Substantia nigra (tissue), 51 donors: ENCODE measurements at places on chromosomes 13 and 19.

DNA sequence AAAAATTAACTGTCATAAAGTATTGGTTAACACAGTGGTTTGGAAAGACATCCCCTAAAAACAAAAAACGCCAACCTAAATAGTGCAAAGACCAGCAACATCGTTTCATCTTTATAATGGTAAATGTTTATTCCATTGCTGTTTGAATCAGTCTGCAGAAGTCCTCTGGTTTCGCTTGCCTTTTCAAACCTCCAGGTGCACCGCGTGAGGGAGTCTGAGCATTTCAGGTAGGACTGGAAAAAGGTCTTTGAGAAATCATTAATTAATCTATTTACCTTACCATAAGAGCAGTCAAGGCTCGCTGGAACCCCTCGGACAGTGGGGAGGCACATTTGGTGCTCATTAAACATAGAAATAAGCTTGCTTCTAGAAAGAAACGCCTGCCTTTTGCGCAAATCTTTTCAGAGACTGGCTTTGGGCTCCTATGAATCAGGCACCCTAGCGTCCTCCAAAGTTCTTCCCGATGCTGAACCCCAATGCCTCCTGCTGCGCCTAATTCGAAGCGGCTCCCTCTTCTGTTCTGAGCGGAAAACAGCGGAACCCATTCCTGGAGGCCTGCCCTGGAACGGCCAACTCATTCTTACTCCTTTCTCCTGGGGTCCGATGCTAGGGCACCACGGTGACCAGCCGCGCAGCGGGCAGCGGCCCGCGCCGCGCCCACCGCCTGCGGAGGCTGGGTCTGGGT, 951 bp upstream of the MTUS2 start:
- no peak for DNase-seq

GRCh38 chr19:51702103-51702824, 9.1 kb downstream of the SPACA6 start:
- peak; percentile 44 for DNase-seq

- no peak for DNase-seq
Measured at GRCh38 chr13:33261387-33262061, 24.0 kb downstream of the STARD13 start.

- no peak for DNase-seq
Measured at GRCh38 chr13:112846411-112847115, 122.5 kb upstream of the MCF2L start.

DNA sequence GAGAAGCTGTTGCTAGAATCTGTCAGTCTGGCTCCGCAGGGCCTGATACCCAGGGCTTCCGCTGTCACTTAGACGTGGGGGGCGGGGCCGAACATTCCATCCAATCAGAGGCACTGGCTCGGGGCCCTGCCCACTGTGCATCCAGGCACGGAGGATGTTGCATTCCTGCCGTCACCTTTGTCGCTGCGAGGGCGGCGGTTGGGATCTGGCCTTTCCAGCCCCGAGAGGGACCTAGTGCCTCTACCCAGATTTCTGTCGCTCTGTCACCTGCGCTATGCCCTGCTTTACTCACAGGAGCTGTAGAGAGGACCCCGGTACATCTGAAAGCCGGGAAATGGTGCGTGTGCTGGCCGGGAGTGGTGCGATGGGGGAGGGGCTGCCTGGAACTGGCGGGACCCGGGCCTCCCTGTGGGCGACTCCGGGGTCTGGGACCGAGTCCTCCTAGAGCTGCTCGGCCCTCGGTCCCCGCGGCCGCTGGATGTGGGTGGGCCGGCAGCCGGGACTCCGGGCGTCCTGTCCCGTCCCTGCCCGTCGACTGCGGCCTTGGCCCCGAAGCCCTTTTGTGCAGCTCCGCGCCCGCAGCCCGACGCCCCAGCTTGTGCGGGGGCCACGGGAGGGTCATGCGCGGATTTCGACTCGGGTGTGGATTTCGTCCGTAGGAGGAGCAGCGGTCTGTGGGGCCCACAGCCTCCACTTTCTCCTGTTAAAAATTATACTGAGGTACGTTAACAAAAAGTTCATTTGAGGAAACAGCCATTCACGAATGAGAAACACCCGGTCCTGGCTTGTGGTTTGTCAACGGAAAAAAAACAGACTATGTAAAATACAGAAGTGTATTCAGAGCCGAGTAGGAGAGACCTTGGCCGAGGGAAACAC, at the start of gene ZNF439:
TSS of gene ZNF439 (plus strand) at position 133 of the 876 bp plus-strand sequence. CDS start at position 275, 142 bp downstream.
- DNase-seq, result peak; percentile 90

GRCh38 chr13:69947582-69947981, 160.0 kb upstream of the ATXN8OS start:
- no peak for DNase-seq
